Activated naive CD8-positive, alpha-beta T cell treated with anti-CD3 and anti-CD28 coated beads for 36 hours (primary cell): ENCODE measurements at places on chromosomes 5 and 9. TPM values are rescaled to one million over a fixed set of nuclear protein-coding genes. Genes with fewer than 3 reads are reported as not detected.

DNA sequence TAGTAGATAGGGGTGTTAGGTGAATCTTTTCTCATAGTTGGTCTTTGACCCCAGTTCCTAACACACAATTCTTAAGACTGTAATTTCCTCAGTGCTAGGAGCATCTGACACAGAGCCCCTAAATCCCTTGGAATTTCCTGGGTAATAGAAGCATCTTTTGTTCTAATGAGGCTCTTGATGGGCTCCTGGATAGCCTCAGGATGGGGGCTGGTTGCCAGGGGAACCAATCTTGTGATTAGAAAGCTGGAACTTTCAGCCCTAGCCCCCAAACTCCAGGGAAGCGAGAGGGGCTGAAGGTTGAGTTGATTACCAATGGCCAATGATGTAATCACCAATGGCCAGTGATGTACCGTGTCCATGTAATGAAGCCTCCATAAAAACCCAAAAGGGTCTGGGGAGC, 44.5 kb downstream of the CCDC125 start:
- no peaks in the 10 kb centered on the region for H3K27me3 ChIP-seq
- peaks cover 3% of the 10 kb centered on the region for H3K36me3 ChIP-seq
- H3K4me1 ChIP-seq: peaks cover 2% of the 10 kb centered on the region
- no peak overlapping the region for H3K27ac ChIP-seq
- no peak overlapping the region for H3K4me3 ChIP-seq

GABRP gene
- not detected for total RNA-seq

DNA sequence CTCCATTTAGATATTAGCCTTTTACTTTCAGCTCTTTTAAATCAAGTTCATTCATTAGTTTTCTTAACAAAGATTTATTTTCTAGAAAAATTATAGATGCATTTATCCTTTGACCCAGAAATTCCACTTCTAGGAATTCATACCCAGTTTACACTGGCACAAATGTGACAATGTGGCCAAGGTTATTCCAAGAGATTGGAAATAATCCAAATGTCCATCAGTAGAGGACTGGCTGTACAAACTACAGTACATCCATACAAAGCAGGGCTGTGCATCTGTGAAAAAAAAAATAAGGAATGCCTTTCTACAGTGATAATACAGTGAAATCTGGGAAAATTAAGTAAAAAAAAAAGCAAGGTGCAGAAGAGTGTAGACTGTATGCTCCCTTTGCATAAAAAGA, 149.2 kb downstream of the GABBR2 start:
- H3K4me1 ChIP-seq: no peaks in the 10 kb centered on the region
- H3K4me3 ChIP-seq: no peak overlapping the region
- H3K27ac ChIP-seq: no peak overlapping the region
- DNase-seq: no peak
- H3K27me3 ChIP-seq: peaks cover 4% of the 10 kb centered on the region

PCDHA13 gene
- total RNA-seq: not detected

GRCh38 chr5:14560091-14560595, 21.4 kb upstream of the OTULINL start:
- no peak for DNase-seq
- H3K27me3 ChIP-seq: no peaks in the 10 kb centered on the region
- H3K4me3 ChIP-seq: peak overlapping the region; percentile 48
- no peak overlapping the region for H3K27ac ChIP-seq

DNA sequence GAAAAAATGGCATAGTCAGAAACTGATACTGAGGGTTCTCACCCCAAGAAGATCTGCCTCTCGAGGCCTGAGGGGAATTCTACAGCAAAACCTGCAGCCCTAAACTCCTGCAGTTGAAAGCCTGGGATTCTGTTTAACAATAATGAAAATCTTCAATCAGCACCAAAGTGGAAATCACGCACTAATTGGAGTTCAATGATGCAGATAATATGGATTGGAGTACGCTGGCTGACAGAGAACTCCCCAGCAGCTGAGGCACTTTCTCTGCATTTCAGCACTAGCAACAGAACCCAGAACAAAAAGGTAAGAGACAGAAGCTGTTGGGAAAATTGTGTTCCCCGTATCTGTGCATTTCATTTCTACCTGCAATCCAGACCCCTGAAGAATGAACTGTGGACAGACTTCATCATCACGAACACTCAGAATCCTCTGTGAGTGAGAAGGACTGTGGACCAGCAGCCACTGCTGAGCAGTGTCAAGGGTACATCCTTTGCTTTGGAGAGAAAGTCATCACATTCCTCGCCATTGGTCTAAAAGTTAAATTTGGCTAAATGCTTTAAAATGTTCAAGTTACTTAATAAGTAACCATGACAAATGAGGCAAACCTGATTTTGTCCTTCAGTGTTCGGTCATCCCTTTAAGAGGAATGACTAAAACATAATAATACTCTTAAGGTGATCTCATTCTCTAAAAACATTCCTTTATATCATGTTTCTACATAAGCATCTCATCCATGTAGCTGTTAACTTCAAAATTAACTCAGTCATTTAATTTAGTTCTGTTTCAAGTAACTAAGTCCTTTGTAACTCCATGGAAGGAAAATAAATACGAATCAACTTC, 126.1 kb downstream of the GAS1 start:
- no peak overlapping the region for H3K27ac ChIP-seq
- no peaks in the 10 kb centered on the region for H3K36me3 ChIP-seq
- H3K4me1 ChIP-seq: no peaks in the 10 kb centered on the region
- H3K4me3 ChIP-seq: no peak overlapping the region

DNA sequence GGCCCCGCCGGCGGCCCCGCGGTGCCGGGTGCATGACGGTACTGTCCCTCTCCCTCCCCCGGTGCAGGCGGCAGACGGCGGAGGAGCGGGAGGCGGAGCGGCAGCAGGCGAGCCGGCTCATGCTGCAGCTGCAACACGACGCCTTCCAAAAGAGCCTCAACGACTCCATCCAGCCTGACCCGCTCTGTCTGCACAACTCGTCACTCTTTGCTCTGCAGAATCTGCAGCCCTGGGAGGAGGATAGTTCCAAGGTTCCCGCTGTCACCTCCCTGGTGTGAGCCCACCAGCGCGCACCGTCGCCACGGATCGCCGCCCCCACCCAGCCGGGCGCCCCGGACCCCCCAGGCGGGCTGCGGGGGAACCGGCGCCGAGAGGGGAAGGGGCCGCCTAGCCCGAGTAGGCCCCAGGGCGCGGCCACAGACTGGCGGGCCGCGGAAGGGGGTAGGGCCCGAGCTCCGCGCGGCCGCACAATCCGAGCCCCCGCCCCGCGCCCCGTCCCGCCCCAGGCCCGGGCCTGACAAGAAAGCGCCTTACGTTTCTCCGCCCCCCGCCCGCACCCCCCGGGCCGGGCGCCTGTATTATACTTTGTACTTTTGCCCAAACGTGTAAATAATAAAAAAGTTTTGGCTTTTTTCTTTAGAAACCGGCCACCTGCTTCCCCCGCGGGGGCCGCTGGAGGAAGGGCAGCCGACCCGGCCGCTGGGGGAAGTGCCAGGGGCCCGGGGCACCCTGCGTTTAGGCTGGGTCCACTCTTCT, 2.5 kb downstream of the TLX3 start:
- DNase-seq: no peak
- no peak overlapping the region for H3K27ac ChIP-seq
- H3K4me3 ChIP-seq: no peak overlapping the region
- peaks cover 24% of the 10 kb centered on the region for H3K4me1 ChIP-seq
- no peaks in the 10 kb centered on the region for H3K36me3 ChIP-seq
- peaks cover 92% of the 10 kb centered on the region for H3K27me3 ChIP-seq
